ENCODE measurements at places on chromosomes 6 and 20.

GRCh38 chr6:69976591-69977090 lies 110.3 kb downstream of the COL19A1 start:
- no peak for DNase-seq

DNA sequence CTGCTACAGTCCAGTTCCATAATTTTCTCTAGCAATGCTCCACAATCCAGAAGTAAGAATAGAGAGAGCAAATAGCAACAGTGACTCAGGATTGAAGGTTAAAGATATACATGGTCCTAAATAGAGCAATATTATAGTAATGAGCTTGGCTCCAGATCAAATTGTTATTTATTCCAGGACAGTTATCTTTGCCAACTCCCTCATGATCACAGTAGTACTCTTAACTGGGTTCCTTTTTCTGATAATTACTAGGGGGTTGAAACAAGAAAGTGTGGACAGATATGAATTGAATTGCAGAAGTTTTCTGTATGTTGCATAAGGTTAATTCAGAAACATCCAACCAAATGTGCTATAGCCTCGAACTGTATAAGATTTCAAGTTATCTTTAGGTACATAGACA lies 11.9 kb downstream of the FAM184A start:
- no peak for DNase-seq

GRCh38 chr6:41269166-41269565 lies 17.3 kb downstream of the TREM1 start:
- no peak for DNase-seq

DNA sequence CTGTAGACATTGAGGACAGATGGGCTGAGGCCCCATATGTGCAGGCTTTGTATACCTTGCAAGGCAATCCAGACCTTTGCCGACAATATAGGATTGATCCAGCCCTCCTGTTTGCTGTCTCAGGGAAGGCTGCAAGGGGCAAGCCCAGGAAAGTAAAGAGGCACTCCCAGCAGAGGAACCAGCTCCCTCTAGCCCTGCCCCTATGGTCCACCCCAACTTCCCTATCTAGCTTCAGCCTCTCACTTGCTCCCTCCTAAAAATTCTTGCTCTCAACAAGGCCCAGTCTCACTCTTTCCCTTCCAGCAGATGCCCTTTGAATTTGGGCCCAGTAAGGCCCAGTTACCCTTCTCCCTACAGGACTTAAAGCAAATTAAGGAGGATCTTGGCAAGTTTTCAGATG lies 92.6 kb downstream of the JARID2 start:
- no peak for DNase-seq

GRCh38 chr6:155157101-155157500 lies 106.7 kb upstream of the CLDN20 start:
- no peak for DNase-seq

DNA sequence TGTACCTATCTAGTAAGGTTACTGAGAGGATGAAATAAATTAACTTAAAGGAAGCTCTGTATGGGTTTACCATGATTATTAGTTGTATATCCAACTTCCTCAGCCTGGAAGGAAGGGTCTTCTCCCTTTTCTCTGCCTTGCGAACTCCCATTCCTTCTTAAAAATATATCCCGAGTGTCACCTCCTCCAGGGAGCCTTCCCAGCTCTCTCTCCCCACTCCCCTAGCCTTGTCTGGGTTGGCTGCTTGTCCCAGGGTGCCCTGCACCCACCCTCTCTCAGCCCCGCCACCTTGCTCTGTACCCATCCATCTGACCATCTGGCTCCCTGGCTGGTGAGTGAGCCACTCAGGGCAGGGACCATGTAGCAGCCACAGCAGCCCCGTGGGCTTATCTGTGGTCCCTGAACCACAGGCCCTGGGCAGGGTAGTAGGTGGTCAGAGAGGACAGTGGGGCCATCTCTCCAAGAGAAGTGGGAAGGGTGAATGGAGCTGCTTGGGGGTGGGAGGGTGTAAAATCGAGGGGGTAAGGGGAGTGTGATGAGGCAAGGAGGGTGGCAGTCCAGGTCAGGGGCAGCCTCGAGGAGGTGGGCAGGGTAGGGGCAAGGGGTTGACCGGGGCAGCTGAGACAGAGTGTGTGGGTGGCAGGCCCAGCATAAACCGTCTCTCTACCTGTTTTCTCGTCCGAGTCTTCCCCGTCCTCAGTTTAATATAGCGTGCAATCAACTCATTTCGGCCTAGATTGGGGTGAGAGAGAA lies 12.8 kb downstream of the TEAD3 start:
- no peak for DNase-seq

DNA sequence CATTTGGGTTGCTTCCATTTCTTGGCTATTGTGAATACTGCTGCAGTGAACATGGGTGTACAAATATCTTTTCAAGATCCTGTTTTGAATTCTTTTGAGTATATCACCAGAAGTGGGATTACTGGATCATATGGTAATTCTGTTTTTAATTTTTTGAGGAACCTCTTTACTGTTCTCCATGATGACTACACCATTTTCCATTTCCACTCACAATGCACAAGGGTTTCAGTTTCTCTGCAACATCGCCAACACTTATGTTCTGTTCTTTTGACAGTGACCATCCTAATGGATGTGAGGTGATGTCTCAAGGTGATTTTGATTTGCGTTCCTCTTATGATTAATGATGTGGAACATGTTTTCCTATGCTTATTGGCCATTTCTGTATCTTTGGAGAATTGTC lies 214.4 kb upstream of the ZFP64 start:
- DNase-seq = no peak

Data from NCI-H1105 treated with DMSO at 0.1 percent for 48 hours (cell line).